ENCODE measurements at places on chromosomes 16 and 17. TPM values are rescaled to one million over a fixed set of nuclear protein-coding genes. Genes with fewer than 3 reads are reported as not detected.

Gene PPP1R1B
- 65.6 TPM for total RNA-seq

- no peak for DNase-seq
These were observed 9.4 kb upstream of the CNEP1R1 start for GRCh38 chr16:50015631-50016030.

DNA sequence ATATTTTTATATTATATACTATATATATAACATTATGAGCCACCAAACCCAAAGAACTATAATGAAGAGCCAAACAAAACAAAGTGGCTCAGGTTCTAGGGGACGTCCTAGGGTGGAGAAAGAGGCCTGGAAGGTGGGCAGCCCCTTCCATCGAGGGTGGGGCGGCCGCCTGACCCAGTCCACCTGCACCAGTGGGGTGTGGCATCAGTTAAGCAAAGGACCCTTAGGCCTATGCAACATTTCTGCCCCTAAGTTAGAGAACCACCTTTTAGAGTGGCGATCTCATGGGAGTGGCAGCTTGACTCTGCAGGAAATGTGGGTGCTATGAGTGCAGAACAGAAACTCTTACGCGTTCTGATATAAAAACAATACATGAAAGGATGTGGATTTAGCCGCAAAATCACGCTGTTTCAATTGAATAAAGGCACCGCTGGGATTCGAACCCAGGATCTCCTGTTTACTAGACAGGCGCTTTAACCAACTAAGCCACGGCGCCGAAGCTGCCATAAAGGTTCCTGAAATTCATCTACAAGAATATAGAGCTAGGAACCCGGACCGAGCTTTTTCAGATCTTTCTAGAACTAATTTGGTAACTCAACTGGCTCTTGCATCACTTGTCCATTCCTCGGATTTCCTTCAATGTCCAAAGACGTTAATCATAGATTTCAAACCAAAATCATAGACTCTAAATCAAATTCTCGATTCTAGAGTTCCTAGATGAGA, 15.6 kb upstream of the AURKB start:
- DNase-seq: peak; percentile 56

- DNase-seq: no peak
These were observed 73.1 kb downstream of the USP32 start for GRCh38 chr17:60318830-60319229.

- peak; percentile 97 for DNase-seq
These were observed 7.6 kb upstream of the PHKG2 start for GRCh38 chr16:30740364-30741251.

Gene CD300LB
- 1.3 TPM for total RNA-seq

Gene TBC1D3G
- total RNA-seq: not detected

DNA sequence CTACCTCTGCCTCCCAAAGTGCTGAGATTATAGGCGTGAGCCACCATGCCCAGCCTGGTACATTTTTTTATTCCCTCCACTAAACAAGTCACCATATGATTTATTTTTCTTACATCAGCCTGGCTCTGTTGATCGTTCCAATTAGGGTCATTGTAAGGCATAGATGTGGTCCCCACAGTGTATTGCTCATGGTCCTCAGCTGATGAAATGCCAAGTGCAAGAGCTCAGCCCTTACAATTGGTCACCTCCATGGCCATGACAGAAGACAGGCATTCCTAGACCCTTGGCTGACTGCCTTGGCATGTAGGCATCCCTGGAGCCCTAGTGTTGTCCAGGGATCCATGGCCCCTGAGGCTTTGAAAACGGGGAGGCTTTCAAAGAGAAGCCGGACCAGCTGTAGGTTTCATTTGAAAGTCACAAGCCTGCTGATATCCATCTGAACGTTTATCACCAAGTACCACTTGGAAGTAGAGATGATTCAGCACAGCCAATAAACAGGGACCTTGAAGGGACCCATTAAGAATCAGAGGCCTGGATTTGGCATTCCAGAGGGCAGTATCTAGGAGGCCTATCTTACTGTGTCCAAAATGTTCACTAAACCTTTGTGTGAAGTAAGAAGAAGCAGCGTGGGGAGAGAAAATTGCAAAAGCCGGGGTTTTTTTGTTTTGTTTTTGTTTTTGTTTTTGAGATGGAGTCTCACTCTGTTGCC, 20.6 kb upstream of the PRKCA start:
- no peak for DNase-seq

DNA sequence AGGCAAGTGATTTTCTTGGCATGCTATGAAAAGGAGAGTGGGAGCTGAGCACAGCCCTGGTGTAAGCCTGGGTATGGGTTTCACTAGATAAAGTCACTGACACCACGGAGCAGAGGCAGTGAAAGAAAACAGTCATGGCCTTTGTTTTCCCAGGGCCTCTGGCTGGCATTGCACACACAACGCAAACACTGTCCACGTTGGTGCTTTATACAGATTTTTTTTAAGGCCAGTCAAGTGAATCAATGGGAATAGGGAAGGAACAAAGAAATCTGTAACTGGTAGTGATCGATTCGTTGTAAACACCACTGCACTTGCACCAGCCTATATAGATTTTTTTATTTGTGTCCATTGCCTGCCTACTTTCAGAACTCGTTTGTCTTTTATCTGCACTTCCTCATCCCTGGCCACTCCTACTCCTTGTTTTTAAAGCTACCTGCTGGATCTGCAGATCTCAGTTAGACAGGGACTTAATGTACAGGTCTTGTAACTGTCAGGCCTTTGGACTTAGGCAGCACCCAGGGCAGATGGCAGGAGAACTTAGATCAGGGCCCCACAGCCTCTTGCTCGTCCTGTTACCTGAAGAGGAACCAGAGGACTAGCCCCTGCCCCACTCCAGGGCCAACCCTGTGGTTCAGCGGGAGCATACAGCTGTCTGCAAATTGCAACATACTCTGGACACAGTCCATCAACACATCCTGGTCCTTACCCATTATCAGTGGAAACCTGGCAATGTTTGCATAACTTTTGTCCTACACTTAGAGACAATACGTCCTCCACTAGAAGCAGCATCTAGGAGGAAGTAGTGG, 10.6 kb upstream of the TMIGD1 start:
- no peak for DNase-seq

Gene RNF227
- total RNA-seq: 111 TPM

DNA sequence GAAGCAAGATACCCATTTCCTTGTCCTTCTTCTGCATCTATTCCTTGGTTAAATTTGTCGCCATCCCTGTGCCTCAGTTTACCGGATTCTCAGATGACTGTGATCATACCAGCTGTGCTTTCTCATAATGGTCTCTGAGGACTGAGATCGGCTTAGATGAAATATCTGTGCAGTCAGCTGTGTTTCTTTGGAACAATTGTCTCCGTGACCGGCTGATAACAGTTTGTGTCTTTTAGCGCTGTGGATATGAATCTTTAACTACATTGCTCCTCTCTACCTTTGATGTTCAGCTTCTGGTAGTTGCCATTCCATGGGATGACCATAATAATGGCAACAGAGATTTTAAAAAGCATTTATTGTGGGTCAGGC, 473 bp downstream of the FTO start:
- DNase-seq: no peak

GRCh38 chr17:51435641-51436091, 175.3 kb downstream of the UTP18 start:
- no peak for DNase-seq

DNA sequence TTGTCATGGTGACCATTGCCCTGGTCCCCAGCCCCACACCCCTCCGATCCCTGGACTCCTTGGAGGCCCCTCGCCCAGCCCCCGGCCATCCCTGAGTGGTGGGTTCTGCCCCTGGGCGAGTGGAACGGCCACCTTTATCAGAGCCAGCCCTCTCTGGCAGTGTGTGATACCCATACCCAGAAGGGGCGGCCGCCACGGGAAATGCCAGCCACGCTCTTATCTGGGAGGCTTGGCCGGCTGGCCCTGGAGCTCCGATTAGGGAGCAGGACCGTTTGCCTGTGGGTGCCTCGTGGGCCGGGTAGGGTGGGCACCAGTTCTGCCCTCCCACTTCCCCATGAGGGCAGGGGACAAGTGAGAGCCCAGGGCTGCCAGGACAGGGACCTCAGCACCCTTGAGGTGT, 58.3 kb upstream of the ZC3H18 start:
- no peak for DNase-seq

- DNase-seq: no peak
These were observed 16.0 kb downstream of the BAIAP2 start for GRCh38 chr17:81050645-81051625.

DNA sequence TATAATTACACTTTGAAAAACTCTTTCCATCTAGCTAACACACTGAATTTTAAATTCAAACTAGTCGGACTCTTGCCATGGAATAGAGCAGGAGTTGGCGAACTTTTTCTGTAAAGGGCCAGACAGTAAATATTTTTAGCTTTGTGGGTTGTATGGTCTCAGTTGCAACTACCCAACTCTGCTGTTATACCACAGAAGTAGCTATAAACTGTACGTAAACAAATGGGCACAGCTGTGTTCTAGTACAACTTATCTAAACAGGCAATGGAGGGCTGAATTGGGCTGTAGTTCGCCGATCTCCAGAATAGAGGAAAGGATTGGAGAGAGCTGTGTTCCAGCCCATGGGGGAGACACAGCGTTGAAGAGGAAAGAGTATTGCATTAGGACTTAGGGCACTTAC, 8.7 kb downstream of the CNTROB start:
- DNase-seq: no peak

- peak; percentile 55 for DNase-seq
These were observed 27.5 kb upstream of the PIK3R6 start for GRCh38 chr17:8894673-8895578.

- DNase-seq: no peak
These were observed 47.4 kb downstream of the B9D1 start for GRCh38 chr17:19315104-19315503.

Gene CFAP97D1
- not detected for total RNA-seq

Gene RASL10B
- total RNA-seq: 1.3 TPM

DNA sequence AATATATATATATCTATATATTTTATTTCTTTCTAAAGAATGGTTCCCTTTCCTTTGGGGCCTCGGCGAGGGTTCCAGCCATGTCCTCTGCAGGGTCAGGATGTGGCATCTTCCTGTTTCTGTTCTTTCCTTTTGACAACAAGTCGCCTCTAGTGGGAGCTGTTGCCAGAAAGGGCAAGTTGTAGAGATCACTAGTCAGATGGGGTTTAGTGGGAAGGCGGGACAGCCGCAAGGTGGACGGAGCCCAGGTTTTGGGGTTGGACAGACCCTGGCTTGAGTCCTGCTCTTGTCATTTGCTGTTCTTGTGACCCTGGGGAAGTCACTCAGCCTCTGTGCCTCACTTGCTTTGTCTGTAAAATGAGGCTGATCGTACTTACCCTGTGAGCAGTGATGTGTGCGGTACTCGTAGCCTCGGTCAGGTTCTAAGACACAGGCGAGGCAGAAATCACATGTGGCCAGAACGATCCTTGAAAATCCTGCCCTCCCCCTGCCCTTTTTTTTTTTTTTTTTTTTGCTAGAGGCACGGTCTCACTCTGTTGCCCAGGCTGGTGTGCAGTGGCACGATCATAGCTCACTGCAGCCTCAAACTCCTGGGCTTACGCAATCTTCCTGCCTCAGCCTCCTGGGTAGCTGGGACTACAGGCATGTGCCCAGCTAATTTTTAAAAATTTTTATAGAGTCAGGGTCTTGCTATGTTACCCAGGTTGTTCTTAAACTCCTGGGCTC, 80.1 kb downstream of the ABCC6 start:
- DNase-seq: no peak

Measured in lower leg skin (tissue), 4 donors.